ENCODE measurements at places on chromosomes 6 and 20.

GRCh38 chr6:161749576-161749975 is 475.7 kb upstream of the AGPAT4 start:
- DNase-seq = no peak

- no peak for DNase-seq
Measured at GRCh38 chr6:80433010-80433672, 326.7 kb downstream of the BCKDHB start.

DNA sequence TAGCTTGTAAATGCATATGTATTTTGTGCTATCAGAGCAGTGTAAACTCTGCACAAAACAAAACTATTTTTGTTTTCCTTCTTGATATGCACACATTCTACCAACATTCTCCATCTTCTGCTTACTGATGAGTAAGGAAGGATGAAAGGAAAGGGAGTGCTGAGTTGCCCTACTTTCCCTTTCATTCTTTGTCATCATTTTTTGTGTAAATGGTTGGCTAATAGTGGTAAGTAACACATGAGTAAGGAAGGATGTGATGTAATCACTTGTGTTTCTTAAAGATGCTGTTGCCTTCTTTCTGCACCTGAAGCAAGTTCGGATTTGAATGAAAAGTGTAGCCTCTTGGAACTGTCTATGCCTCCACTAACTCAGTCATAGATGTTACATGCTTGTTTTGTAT is 4.6 kb upstream of the REV3L start:
- DNase-seq = no peak

GRCh38 chr20:9230406-9230805 is 161.5 kb downstream of the PLCB4 start:
- no peak for DNase-seq

DNA sequence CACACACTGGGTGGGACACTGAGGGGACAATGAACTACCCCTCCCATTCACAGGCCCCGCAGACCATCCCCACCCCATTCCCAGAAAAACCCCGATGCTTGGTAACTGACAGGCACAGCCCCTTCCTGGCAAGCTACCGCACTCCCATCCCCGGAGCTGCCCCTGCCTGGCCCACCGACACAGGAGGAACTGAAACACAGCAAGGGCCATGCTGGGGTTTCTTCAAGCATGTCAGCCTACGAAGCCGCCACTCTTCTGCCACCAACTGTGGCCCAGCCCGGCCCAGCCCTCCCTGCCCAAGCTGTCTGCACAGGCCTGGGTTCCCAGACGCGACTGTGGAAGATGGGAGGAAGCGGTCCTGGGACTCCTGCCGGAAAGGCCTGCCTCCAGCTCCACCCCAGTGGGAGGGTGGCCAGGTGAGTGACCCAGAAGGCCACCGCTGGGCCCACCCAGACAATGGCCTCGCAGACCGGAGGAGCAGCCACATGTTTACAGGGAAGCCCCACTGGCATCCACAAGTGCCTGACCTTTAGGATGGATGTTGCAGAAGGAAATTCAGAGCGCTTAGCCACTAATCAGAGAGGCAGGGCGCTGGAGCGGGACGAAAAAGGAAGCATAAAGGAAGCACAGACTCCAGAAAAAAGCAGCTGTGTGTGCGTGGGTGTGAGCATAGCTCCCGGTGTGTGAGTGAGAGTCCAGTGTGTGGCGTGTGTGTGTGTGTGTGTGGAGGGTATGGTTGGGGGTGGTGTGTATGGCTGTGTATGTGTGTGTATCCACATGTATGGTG is 91.6 kb downstream of the PRND start:
- DNase-seq = no peak

GRCh38 chr20:33423141-33423834 is 20.3 kb downstream of the SNTA1 start:
- DNase-seq = no peak

GRCh38 chr20:55535366-55535765 is 470.0 kb downstream of the CBLN4 start:
- no peak for DNase-seq

DNA sequence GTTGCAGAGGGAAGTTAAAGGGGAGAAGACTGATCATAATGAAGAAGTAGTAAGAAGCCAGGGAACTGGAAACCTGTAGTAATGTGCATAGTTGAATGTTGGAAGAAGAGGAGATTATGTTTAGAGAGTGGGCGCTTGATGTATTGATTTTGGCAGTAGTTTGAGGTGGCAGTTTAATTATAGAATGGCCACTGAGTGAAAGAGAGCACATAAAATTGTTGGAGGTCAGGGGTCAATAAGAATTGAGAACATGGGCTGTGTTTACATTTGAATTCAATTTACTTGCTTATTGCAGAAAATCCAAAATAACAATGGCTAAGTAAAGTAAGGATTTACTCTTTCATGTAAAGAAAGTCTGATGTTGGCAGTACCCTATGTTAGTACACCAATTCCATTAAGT is 15.7 kb downstream of the VTA1 start:
- no peak for DNase-seq

DNA sequence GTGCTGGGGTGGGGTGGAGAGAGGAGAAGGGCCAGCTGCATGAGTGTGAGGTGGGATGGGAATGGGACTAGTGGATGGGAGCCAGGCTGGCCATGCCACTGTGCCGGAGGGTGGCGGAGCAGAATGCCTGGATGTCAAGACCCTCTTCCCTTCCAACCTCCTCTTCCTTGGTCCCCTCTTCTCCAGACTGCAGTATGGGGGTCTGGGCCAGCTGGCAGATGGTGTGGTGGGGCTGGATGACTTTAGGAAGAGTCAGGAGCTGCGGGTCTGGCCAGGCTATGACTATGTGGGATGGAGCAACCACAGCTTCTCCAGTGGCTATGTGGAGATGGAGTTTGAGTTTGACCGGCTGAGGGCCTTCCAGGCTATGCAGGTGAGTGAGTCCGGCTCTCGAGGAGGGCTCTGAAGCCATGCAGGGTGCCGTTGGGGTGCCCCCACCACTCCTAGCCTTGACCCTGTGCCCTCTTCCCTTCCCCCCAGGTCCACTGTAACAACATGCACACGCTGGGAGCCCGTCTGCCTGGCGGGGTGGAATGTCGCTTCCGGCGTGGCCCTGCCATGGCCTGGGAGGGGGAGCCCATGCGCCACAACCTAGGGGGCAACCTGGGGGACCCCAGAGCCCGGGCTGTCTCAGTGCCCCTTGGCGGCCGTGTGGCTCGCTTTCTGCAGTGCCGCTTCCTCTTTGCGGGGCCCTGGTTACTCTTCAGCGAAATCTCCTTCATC is 7.7 kb downstream of the DDR1 start:
- no peak for DNase-seq

DNA sequence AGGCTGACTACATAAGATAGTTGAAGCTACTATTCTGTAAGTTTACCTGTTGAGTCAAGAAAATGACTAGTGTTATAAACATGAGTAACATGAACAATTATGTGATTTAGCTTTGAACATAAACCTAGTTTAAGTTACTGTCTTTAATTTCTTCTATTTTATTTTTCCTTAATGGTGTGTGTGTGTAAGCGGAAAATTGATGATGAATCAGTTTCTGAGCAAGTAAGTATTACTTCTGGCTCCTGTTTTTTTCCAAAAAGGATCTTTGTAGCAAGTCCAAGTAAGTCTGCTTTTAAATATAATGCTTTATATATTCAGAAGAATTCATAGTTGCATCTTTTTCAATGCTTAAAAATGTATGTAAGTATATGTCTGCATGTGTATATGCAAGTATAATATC is 786.8 kb downstream of the EYS start:
- no peak for DNase-seq

DNA sequence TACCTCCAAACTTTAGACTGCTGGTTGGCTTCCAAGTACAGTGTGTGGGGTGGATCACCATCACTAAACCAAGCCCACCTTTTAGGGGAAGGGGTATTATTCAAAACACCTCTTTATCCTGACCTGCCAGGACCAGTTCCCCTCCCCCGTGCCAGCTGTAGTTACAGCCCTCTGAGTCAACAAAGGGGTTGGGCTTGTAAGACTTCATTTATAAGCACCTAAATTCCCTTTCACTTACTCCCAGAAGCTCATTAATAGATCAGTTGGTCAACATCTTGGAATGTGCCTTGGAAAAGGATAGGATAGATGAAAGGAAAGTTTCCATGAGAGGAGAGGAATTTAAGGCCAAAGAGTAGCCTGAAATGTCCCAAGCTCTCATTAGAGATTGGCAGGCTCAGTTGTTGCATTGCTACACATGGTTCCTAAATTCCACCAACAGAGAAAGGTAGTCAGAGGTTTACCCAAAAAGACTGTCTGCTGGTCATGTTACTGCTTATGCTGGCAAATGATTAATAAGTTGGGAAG is 59.2 kb downstream of the TNFAIP3 start:
- DNase-seq = no peak

GRCh38 chr6:45640081-45640491 is 262.4 kb upstream of the SUPT3H start:
- DNase-seq = no peak

DNA sequence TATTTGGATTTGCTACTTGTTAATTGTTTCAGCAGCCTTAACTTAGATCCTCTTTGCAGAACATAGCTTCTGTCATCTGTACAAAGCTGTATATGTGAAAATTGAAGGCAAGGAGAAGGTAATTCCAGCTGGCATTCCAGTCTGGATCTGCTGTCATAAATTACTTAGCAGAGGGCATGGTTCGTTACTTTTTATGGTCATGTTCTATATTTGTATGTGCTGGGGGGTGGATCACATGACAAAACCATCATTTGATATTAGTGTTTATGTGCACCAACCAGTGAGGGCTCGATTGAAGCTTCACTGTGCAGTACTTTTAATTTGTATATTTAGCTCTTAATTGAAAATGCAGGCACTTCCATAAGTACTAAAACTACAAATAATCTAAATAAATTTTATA is 80.2 kb downstream of the CAP2 start:
- DNase-seq = no peak

DNA sequence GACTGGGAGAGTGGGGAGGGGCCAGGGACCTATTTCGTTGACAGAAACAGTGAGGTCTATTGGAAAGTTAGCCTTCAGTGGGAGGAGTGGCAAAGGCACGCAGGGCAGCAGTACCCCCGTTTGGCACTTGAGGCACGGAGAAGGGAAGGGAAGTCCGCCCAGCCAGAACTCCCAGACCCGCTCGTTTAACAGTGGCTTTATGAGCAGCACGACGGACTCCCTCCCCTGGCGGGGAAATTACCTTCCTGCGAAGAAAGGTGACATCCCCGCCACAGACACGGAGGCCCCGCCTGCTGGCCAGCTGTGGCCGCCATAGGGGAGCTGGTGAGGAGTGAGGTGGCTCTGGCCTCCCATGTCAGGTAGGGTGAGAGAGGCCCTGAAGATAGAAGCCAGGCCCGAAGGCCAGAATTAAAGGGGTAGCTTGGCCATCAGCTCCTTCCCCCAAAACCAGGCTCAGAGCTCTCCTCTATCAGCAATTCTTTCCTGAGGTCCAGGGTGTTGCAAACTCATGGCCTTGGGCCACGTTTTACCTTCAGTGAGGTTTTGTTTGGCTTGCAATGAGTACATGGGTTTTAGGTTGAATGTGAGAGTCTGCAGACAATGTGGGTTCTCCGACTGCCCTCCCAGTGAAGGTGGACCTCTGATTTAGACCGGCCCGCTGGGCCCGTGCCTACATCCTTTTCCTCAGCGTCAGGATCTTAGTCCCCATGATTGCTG is 123.7 kb downstream of the MRPL14 start:
- DNase-seq = no peak

DNA sequence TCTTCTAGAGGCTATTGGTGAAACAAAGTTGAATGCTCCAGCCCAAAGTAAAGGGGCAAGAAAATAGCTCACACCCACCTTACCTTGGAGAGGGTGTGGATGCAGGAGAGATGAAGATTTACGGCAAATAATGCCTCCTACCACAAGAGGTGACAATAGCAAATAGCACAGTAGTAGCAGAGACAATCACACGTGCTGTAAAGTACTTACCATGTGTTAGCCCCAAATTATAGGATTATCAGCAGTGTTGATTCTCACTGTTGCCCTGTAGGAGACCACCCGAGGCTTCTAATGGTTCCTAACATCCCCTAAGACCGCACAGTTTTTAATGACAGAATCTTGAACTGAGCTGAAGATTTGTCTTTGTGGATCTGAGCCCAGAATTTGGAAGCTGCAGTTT is 94.8 kb upstream of the FOXA2 start:
- DNase-seq = no peak

GRCh38 chr6:81886157-81886556 is 133.7 kb upstream of the TENT5A start:
- no peak for DNase-seq

- DNase-seq = no peak
Measured at GRCh38 chr6:139337001-139337400, 37.4 kb downstream of the CITED2 start.

All from activated effector memory CD4-positive, alpha-beta T cell treated with Interleukin-2 at 50 U/mL for 16 hours (primary cell).